Right atrium auricular region (tissue), 2 donors: ENCODE measurements at places on chromosomes 6 and 20.

GRCh38 chr6:169240125-169240524 is 13.5 kb downstream of the THBS2 start:
- DNase-seq = no peak

GRCh38 chr20:16387666-16388065 is 185.6 kb downstream of the KIF16B start:
- DNase-seq = no peak

DNA sequence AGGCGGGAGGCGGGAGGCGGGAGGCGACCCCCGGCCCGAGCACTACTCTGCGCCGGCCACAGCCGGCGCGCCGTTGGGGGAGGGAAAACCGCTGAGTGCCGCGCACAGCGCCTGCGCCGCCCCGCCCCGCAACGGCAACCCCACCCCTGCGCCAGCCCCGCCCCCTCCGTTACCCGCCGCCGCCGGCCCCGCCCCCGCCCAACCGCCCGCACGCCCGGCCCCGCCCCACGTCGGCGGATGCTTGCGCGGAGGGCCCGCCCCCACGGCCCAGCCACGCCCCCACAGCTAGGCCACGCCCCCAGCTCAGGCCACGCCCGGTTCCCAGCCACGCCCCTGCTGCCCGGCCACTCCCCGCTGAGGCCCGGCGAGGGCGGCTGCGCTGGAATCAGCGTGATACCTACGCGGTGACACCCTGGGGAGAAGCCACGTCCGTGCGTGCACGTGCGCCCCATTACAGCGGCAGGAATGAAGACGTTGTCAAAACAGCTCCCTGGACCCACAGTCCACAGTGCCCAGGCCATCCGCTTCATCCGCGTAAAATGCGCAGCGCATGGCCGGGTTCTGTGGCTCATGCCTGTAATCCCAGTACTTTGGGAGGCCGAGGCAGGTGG is at the start of gene TCFL5:
Gene TCFL5 (minus strand): TSS at position 97 of the 611 bp plus-strand sequence. CDS start 152 bp downstream, outside the sequence.
- peak; percentile 88 for DNase-seq

DNA sequence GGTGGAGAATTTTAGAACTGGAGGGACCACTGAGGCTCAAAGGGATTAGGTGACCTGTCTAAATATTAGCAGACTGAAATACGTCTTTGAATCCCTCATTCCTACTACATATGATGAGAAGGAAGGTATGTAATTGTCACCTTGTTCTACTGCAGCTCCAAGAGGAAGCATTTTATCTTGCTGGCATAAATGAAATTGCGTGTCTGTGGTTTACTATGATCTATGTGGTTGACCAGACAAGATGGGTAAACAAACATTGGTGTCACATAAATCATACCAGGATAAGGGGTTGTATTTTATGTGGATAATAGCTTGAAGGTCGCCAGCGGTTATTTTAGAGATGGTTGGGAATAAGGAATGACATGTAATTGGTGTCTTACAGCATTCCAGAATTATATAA is 78.2 kb downstream of the LAMA4 start:
- DNase-seq = no peak

- DNase-seq = no peak
These were observed 181.1 kb upstream of the SUPT3H start for GRCh38 chr6:45558858-45559257.
